ENCODE measurements at places on chromosomes 2 and 18.

DNA sequence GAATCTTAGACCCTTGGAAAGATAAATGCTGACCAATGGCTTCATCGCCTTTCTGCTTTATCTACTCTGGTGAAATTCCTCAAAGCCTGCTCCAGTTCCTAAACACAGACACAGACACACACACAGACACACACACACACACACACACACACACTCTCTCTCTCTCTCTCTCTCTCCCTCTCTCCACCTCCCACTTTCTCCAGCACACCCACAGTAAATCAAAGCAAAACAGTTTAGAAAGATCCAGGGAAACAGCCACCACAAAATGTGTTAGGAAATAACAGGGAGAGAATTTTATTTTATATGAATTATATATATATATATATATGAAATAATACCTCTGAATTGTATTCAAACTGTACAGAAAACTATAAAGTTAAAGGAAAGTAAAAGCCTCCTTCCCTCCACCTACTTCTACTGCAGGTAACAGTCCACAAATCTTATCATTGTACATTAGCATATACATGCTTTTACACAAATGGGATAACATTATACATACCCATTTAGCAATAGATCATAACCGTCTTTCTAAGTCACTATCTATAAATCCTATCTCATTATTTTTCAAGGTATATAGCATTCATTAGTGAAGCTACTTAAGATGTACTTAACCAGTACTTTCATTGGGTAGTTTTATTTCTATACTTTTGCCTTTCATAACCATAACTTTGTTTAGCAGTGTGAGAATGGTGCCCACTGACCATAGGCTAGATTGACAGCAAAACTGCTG lies 38.5 kb downstream of the MREG start:
- DNase-seq = no peak

DNA sequence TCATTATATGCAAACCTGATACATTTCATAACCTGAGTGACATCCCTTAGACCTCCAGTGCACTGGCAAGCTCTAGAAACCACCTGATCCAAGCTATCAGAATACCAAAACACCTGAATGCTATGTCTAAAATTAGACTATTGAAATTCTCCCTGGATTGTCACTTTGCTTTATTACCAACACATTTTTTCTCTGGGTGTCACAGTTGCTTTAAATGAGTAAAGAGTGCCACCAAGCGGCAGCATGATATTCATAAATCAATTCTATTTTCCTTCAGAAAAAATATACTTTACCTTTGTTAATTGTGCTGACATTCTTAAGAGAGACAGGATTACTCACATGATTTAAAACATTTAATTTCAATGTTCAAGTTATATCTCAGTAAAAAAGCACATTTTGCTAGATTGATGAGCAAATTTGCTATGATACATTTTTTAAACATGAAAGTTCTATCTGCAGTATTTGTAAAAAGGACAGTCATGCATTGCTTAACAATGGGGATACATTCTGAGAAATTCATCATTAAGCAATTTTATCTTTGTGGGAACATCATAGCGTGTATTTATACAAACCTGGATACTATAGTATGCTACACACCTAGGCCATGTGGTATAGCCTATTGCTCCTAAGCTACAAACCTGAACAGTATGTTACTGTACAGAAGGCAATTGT lies 338.4 kb upstream of the SLC39A10 start:
- peak; percentile 56 for DNase-seq

- no peak for DNase-seq
Observed at GRCh38 chr2:162245781-162246180, 2.5 kb upstream of the FAP start.

- no peak for DNase-seq
Observed at GRCh38 chr2:176239031-176239430, 30.2 kb upstream of the MTX2 start.

DNA sequence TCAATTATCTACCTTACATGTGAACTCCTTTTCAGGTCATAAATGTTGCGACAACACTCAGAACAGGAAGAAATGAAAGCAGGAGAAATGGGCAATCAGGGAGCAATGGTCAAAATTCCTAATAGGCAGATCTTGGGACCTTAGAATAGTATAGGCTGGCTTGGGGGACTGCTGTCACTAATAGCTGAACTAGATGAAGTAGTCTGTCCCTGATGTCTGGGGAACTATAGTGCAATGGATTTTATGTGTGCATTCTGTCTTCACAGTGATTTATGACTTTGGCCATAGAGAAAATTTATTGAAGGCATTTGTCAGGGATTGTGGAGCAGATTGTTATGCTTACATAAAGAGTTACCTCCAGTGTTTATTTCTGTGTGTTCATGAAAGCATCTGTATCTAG lies 6.1 kb upstream of the DPP10 start:
- no peak for DNase-seq

GRCh38 chr18:38174594-38174993 lies 609.0 kb upstream of the CELF4 start:
- peak; percentile 56 for DNase-seq

DNA sequence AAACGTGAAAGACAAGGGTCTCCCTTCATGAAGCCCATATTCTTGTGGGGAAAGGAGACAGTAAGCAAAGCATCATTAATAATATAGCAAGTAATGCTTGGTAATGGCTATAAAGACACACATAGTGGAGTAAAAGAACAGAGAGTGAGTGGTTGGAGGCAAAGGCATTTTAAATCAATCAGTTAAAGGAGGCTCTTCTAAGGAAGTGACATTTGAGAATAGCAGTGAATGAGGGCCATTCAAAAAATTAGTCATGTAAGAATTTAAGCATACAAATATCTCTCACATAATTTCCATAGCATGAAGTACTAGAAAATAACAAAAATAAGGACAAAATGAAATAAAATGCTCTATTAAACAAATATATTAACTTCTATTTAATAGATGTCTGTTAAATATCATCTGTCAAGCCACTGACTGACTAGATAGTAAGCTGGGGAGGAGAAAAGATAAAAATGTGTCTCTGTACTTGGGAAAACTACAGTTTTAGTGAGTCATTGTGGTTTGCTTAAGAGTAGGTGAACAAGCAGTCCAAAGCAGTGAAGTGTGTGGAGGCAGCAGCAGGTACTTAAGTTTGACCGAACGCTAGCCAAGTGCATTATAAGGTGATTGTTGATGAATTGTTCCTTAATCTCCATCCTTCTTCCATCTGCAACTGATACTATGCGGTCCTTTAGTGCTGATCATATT lies 160.1 kb downstream of the PARD3B start:
- DNase-seq = no peak

GRCh38 chr18:63079114-63079513 lies 240.5 kb downstream of the BCL2 start:
- DNase-seq = no peak

- peak; percentile 31 for DNase-seq
Observed at GRCh38 chr18:34648269-34648985, 61.7 kb upstream of the DTNA start.

- DNase-seq = no peak
Observed at GRCh38 chr18:80171054-80171872, 62.2 kb downstream of the ADNP2 start.

DNA sequence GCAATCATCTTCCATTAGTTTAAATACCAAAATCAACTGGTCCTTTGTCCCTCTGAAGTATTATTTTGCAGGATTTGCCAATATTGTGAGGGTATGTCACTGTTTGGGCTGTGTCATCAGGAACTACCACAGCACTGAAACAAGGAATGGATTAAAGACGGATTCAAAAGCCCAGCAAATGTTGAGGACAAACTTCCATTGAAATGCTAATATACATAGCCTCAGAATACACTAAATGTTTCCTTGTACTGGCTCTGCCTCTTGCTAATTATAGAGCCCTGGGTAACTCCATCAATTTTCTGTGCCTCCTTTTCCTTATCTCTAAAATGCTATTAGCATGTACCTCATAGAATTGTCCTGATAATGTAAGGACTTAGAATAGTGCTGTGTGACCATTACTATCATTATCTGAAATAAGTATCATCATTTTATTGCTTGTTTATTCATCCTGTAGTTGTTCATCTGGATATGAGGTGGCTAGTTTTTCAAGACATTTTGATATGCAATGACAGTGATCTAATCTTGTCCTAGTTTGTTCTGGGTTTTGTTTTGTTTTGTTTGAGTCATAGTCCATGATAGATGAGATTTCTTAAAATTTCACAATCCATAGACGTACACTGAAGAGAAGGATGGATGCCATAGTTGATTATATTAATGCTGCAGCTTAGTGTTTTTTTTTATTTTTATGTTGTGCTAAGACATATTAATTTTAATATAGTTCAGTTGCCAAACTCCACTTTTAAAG lies 333.4 kb upstream of the KCNH7 start:
- no peak for DNase-seq

DNA sequence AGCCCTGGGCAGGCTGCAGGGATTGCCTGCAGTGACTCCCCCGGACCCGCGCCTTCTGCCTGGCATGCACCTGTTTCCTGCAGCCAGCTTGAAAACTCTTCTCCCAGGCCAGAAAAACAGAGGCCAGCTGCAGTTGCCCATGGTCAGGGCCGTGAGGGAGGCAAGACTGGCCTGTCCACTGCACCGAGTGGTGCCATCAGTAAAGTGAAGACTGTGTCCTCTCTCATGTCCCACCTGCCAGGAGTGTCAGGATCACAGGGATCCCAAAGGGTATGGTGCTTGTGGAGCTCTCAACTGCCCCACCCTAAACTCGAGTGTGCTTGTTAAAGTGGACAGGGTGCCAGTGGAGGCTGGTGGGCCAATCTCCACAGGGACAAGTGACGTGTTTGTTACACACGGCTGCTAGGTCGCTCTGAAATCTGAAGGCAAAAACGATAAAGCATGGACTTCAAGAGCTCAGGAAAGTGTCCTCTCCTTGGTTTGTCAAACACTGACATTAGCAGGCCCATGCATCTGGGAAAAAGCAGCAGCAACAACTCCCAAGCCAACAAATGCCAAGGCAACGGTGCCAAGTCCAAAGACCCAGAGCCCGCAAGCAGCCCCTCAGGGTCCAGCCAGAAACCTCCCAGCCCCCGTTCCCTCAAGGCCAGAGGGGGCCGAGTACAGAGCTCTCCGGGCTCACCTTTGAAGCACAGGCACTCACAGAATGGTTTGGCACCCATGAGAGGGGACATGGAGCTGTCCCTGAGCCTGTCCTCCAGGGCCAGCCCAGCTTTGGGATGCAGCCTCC lies 213.2 kb downstream of the HDAC4 start:
- DNase-seq = no peak

GRCh38 chr2:86433137-86433536 lies 8.0 kb upstream of the KDM3A start:
- no peak for DNase-seq

- no peak for DNase-seq
Observed at GRCh38 chr2:45497355-45497754, 113.7 kb downstream of the SRBD1 start.

DNA sequence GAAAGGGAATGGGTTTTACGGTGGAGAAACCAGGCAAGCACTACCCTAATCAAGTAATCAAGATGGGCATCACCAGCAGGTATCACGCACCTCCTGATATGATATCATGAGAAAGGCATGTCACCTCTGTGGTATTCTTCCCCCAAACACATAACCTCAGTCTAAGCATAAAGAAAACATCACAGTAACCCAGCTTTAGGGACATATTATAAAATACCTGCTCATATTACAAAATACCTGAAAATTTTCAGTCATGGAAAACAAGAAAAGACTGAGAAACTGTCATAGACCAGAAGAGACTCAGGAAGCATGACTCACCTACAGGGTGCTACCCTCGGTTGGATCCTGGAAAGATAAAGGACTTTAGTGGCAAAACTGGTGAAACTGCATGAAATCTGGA lies 30.5 kb downstream of the GCKR start:
- no peak for DNase-seq

DNA sequence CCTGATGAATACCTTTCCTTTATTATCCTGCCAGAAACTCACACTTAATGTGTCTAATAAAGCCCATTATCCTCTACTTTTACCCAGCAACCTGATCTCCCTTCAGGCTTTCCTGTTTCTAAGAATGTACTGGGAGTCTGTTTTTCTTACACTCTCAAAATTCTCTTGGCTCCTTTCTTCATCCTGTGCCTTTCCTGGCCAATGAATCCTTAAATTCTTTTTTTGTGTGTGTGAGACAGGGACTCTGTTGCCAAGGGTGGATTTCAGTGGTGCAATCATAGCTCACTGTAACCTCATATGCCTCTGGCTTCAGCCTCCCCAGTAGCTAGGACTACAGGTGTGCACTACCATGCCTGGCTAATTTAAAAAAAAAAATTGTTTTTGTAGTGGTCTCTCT lies 72.7 kb downstream of the MAP2 start:
- no peak for DNase-seq

- DNase-seq = peak; percentile 19
Observed at GRCh38 chr2:50535971-50536759, 495.8 kb downstream of the NRXN1 start.

- peak; percentile 95 for DNase-seq
Observed at GRCh38 chr2:2331881-2332280, 806 bp upstream of the MYT1L start.

DNA sequence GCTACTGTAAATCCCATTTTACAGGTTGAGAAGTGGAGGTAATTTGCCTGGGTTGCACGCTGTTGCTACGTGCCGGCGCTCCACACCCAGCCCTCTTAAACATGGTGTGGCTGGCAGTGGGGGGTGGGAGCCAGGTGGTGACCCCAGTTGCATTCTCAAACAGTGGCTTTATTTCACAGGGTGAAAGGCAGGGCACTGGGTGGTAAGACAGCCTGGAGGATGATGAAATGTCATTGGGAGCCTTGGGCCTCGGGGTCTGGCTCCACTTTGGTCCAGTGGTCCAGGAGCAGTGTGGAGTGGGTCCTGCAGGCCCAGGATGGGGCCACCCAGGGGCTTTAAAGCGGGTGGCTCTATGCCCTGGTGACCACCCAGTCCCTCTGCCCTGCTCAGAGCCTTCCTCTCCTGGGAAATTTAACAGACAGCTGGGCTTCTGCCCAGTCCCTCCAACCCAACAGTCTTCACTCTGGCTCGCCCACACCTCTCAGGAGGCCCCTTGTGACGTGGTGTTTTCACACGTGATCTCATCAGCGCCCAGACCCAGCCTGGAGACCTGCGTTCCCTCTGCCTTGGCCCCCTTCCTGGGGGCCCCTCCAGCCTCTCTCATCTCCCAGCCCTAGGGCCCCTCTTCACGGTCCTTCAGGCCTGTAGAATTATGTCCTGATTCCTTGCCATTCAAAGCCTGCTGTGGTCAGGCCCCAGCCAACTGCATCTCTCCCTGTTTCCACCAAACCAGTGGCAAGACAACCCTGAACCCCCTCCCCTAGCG lies 92.5 kb downstream of the INHBB start:
- DNase-seq = no peak

- peak; percentile 61 for DNase-seq
Observed at GRCh38 chr2:8872821-8873432, 35.5 kb upstream of the KIDINS220 start.

DNA sequence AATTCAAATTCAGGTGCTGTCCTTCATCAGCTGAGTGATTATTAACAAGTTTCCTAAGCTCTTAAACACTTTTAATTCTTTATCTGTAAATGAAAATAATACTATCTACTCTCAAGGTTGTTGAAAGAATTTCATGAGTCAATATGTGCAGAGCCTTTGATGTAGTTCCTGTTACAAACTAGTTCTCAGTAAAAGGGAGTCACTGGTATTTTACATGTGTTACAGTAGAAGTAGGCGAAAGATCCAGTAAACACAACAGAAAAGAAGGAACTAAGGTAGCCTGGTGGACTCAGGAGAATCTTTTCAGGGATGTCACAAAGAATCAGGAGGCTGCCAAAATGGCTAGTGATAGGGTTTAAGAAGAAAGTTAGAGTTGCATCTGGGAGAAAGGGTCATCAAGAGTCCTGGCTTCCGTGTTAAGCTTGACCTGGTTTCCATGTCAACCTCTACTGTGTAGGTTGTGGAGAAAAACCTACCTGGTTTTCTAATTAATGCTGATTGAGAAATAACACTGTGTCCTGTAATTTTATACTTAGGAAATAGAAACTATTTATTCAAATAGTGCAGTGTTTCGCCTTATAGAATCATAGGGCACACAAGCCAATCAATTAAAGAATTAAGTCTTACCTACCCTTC lies 58.3 kb upstream of the TRIB2 start:
- no peak for DNase-seq
